ENCODE measurements at places on chromosomes 3 and 15.

DNA sequence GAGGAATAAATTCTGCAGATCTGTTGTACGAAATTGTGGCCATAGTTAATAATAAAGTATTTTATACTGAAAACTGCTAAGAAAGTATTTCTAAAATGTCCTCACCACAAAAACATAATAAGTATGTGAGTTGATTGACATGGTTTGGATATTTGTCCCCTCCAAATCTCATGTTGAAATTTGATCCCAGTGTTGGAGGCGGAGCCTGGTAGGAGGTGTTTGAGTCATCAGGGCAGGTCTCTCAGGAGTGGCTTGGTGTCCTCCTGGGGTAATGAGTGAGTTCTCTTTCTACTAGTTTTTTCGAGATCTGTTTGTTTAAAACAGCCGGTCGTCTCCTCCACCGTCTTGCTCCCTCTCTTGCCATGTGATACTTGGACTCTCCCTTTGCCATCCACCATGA is 424.1 kb upstream of the KCNMB2 start:
- DNase-seq: no peak

DNA sequence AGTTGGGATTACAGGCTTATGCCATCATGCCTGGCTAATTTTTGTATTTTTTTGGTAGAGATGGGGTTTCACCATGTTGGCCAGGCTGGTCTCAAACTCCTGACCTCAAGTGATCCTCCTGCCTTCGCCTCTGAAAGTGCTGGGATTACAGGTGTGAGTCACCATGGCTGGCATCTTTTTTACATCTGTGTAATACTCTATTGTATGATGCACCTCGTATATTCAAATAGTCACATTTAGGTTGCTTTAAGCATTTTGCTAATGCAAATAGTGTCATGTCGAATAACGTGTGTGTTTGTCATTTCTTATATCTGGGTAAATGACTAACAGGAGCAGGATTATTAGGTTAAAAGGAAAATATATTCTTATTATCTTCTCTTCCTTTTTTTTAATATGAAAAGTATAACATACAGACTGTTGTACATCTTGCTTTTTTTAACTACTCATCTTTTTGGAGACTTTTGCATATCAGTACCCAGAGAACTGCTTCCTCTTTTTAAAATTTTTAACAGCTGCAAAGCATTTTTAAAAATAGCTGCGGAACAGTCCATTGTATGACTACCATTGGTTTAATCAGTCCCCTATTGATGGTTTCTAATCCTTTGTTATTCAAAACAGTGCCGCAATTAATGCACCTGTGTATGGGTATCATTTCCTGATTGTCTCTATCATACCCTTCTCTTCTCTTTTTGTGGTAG is 13.4 kb downstream of the SCAMP5 start:
- DNase-seq: no peak

GRCh38 chr3:143134471-143134870 is 14.9 kb downstream of the CHST2 start:
- DNase-seq: no peak

GRCh38 chr15:82397817-82398216 is 31.8 kb upstream of the GOLGA6L9 start:
- no peak for DNase-seq

GRCh38 chr3:124787476-124788195 is 57.4 kb downstream of the UMPS start:
- DNase-seq: peak; percentile 34

- DNase-seq: peak; percentile 78
These were observed 57.8 kb downstream of the CDC25A start for GRCh38 chr3:48130321-48130904.

DNA sequence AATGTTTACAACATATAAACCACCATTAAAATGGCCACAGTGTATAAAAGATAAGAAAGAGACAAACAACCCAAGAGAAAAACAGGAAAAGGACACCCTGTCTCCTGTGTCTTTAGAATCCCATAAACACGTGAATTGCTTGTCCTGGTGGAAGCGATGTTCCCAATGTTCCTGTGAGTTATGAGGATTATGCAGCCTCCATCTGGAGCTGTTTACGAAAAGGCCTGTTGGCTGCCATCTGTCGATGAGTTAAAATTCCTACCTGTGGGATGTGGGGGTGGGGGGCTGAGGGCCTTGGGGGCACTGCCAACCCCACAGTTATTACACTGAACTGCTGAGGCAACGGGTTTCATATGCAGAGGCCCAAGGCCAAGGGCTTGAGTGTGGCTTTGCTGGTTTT is 13.6 kb downstream of the NISCH start:
- DNase-seq: no peak

DNA sequence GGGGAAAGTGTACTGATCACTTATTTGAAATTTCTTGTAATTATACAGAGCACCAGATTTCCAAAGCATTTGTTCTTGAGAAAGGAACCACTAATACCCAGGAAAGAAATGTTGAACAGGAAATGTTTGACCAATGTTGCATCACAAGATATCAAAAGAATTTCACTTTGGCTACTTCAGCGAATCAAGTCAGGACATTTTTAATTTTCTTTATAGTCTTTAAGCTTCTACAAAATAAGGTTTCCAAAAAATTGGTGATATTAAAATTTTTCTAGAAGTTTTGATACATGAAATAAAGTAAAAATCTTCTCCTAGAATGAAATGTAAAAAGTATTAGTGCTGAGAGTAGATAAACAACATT is 421.9 kb downstream of the MECOM start:
- peak; percentile 67 for DNase-seq

DNA sequence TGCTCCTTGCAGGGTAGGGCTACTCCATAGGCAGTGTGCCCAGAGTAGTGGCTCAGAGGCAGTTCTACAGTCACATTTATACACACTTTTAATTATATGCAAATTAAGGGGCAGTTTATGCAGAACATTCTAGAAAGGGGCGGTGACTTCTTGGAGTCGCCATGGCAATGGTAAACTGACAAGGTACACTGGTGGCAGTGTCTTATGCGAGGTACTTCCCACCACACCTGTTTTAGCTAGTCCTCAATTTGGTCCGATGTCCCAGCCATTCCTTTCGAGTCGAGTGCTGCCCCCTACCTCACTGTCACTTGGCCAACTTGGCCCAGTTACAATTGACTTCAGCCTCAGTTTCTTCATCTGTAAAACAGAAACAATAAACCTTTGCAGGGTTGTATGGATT is 3.8 kb upstream of the IRAK2 start:
- DNase-seq: no peak

GRCh38 chr15:88538972-88539371 is 7.5 kb downstream of the DET1 start:
- no peak for DNase-seq

DNA sequence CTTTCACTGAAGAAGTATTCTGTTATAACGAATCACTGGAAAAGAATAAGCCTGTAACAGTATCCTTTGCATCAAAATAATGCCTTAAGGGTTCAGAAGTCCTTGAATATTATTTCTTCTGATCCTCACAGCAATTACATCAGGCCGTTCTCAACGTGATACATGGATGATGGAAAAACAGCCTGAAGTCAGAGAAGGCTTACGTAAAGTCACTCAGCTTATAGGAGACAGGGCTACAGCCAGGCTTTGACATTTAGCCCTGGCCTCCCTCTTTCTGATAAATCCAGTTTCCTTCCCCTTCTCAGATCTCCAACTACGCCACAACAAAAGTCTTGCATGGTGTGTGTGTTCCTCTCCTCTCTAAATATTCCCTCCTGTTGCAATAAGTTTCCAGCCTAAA is 131.9 kb downstream of the ANO10 start:
- DNase-seq: peak; percentile 48

DNA sequence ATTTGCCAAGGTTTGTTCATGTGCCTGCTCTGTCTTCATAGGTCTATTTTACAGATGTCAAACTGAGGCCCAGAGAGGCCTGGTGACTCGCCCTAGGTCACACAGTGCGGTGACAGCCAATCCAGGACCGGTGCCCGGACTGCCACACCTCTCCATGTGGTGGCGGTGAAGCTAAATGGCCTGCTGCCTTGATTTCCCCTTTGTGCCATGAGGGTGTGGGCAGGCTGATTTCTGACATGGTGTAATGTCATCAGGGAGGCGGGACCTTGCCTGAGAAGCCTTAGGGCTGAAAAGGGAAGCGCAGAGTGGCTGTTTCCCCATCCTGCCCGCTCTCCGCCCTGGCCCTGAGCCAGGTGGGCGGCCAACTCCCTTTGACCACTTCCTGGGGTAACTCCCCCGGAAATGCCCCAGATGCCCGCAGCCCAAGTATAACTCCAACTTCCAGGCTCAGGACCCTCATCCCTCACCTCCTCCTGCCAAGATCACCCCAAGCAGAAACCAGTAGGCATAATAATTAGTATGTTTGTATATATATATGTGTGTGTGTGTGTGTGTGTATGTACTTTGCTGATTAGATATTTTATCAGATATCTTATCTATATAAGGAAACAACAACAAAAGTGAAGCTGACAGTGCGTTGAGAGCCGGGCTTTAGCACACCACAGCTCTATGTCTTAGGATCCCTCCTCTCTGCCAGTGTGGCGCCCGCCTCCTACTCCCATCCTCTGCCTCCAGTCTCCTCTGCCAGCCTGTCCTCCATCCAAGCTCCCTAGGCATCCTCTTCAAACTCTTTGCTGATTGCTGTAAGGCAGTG is 63.9 kb downstream of the IQSEC1 start:
- DNase-seq: no peak

DNA sequence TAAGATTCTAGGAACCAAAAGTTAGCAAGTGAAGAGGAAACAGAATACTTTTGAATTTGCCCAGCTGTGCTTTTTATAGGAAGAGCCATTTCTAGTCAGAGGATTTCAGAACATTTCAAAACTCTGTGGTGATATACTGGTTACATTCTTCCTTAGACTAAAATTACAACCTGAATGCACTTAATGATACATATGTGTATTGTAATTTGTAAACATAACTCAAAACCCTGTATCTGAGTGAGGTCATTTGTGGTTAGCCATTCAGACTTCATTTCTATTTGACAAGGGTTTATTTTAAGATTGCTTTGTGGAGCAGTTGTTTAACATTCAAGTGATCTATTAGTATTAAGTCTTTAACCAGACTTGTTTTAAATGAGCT is 59.4 kb upstream of the TRIM71 start:
- DNase-seq: peak; percentile 27

GRCh38 chr3:15099364-15100098 is 583 bp upstream of the RBSN start:
- DNase-seq: no peak

DNA sequence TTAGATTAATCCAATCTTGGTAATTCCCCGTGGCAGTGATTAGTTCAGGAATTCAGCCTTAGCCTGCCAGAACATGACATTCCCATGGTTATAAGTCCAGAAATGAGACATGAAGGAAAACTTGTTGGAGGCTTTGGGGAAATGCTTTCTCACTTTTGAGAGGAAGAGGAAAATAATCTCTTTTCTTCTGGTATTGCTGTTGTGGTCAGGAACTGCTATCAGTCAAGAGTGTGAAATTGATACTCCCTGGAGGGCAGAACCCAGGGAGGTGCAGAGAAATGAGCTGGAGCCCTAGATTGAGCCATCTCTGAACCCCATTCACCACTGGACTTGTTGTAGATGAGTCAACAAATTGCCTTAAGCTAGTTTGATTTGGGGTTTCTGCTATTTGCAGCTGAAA is 38.6 kb upstream of the APH1B start:
- DNase-seq: peak; percentile 75

GRCh38 chr15:71294911-71295602 is 179.8 kb downstream of the THSD4 start:
- DNase-seq: peak; percentile 92

Data from adipocyte (in vitro differentiated cells).